Stimulated activated CD4-positive, alpha-beta T cell treated with anti-CD3 and anti-CD28 coated beads, Interleukin-1b, Interleukin-23, amount 100 ng/mL, for 1 hour (primary cell): ENCODE measurements at places on chromosomes 1 and 21.

- no peak for DNase-seq
Observed at GRCh38 chr1:15578921-15579682, 5.7 kb downstream of the AGMAT start.

DNA sequence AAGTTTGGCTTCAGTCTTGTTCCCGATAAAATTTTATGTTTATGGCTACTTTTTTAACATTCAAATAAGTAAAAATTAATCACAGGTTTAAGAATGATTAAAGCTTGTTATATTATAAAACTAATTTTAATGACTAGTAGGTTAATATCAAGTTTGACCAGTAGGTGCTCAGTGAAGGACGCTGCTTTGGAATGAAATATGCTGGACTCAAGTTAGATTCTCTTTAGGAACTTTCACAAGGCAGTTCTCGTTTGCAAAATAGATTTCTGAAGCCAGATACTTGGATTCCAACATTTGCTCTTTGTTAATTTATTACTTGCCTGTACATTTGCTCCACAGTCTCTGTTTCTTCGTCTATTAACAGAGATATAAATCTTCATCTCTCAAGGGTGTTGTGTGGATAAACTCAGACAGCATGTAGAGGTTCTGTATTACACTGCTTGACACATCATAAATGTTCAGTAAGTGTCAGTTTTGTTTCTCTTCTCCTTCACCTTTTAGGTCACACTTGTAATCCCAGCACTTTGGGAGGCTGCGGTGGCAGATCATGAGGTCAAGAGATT lies 432.8 kb upstream of the CHRM3 start:
- DNase-seq: no peak

DNA sequence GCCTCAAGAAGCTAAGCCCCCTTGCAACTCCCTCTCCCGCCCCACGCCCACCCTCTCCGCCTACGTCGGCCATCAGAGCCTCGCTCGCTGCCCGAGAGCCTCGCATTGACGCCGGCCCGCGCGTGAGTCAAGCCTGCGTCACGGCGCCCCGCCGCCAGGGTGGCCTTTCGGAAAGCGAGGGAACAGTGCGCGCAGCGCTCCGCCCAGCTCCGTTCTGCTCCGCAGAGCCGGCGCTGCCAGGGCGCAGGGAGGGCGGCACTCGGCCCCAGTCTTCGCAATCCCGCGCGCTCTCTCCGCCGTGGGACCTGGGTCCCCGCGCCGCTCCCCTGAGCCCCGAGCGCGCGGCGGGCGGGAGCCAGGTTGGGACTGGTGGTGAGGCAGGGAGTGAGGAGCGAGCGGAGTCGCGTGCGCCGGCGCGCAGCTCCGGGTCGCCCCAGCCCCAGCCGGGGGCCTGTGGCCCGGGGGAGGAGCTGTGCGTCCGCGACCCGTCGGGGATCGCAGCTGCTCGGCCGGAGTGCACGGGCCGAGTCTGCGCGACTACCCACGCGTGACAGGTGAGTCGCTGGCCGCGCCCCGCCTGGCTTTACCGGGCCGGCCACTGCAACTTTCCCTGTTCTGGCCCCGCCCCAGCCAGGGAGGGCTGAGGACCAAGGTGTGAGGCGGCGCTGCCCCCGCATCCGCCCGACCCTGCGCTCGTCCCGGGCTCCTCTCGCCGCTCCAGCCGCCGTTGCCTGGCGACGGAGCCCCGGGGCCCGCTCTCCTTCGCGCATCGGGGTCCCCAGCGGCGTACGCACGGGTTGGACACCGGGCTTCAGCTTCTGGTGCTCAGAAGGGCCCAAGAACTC lies at the start of gene SLC6A17:
Gene SLC6A17, plus strand, starts transcription at position 165 of the 845 bp plus-strand sequence. CDS start 16,436 bp downstream, outside the sequence.
- DNase-seq: no peak

DNA sequence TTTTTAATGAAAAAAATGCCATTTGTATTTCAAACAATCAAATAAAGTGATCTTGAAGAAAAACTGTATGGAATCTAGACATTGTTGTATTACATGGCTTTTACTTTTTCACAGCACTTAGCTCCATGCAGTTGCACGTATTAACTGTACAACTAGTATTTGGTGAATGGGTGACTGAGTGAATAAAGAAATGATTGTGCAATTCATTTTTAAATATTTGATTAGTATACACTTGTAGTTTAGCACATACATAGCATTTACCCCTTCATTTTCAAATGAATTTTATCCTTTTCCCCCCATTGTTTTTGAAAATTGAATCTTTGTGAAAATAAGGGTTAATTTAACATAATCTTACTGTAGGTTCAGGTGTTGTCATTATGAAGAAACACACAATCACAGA lies 54.5 kb upstream of the GPR25 start:
- no peak for DNase-seq

DNA sequence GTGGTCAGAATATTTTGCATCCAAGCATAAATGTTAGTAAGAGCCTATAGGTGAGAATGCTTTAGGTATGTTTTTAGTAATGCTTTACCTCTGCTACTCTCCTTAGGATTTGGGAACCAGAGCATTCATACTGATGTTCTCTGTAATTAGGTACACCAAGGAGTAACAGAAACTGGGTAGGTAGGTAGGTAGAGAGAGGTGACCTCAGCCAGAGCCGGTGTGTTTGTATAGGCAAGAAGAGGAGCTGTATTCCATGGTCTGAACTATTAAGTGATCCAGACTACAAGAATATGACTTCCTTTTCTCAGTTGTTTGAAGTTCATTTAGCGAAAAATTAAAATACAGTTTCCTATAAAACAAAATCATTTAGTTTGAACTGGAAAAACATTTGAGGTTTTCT lies 108.5 kb downstream of the SDCCAG8 start:
- DNase-seq: no peak

GRCh38 chr21:45154511-45155508 lies 80.4 kb downstream of the ADARB1 start:
- DNase-seq: no peak

- DNase-seq: no peak
Observed at GRCh38 chr1:99737016-99737415, 29.4 kb downstream of the FRRS1 start.

DNA sequence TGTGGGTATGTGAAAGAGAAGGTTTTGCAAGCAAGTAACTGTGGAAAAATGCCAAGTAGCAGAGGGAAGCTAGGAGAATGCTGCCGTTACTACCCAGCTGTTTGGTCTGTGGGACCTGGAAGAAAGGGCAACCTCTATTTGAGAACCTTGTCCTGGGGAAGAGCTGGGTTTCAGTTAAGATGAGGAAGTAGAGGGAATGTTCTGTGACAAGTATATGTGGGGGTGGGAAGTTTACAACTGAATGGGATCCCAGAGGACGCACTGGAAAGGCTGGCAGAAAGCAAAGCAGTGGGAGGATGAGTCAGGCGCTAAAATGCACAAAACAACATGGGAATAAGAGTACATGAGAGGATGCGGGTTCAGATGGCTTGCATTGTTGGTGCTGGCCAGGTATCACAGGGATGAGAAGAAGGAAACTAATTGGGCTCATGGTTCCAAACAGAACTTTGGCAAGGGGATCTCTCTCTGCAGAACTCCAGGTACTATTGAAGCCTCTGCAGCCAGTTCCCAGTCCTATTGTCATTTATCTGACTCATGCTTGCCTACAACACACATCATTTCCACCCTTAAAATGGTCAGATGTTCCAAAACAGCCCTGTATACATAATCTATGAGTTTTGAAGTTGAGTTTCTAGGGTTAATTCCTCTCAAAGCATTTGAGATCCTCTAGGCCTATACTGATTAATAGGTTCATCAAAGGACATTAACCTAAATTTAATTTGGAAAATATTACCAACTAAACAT lies 88.5 kb upstream of the VAV3 start:
- no peak for DNase-seq

DNA sequence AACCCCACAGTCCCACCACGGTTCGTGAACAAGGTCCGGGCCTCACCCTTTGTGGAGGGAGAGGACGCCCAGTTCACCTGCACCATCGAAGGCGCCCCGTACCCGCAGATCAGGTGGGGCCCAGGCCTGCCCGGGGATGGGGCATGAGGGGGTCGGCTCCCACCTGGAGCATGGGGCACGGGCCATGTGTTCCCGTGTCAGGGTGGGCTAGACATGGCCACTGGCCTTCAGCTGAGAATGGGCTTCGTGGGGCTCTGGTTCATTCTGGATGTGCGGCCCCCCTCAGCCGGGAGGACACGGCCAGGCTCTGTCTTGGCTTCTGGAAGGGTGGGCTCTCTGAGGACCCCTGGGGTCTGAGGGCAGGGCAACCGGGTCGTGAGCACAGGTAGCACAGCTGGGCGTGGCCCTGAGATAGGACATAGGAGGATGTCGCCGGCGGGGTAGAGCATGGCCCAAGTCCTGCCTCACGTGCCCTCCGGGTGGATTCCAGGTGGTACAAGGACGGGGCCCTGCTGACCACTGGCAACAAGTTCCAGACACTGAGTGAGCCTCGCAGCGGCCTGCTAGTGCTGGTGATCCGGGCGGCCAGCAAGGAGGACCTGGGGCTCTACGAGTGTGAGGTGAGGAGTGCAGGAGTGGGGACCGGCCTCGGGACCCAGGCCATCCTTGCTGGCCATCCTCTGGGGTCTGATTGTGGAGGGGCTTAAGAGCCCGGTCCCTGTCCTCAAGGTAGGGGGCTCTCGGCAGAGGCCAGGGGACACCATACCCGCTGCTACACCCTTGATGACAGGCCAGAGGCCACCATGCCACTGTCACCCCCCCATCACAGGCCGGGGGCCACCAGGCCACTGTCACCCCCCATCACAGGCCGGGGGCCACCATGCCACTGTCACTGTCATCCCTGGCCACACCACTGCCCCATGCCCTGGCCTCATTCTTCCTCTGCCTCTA lies 55.5 kb downstream of the TRIM11 start:
- DNase-seq: no peak

- no peak for DNase-seq
Observed at GRCh38 chr1:184150776-184151531, 99.4 kb downstream of the TSEN15 start.

GRCh38 chr1:155173478-155174323 lies at the start of gene TRIM46:
Gene TRIM46 (plus strand): TSS chr1:155173849. CDS start chr1:155173967, 118 bp downstream.
- DNase-seq: peak; percentile 32

DNA sequence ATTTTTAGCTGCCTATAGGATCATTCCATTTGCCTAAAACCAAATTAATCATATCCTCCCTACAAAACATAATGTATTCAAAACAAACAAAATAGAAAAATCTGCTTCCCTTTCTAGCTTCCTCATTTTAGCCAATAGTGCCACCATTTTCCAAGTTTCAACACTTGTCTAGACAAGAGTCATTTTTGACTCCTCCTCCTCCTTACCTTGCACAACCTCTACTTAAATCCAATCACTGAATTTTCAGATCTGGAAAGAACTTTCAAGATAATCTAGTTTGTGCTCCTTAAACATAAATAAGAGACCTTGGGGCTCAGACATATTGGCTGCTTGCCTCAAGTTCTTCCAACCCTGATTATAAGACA lies 7.4 kb downstream of the STX6 start:
- no peak for DNase-seq

DNA sequence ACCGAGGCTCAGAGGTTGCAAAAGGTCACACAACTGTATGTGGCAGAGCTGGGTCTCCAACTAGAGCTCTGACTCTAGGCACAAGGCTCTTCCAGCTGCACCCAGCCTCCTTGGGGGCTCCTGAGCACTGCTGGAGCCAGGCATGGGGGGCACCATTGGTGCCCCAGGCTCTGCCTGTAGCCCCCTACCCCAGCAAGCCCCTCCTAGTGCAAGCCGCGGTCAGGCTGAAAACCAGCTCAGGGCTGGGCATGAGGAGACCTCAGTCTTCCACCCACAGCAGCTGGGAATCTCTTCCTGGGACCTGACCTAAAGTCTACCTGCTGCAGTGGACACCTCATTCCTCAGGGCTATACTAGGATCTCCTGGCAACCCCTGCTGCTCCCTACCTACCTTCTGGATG lies 14.6 kb downstream of the TNNT2 start:
- no peak for DNase-seq

DNA sequence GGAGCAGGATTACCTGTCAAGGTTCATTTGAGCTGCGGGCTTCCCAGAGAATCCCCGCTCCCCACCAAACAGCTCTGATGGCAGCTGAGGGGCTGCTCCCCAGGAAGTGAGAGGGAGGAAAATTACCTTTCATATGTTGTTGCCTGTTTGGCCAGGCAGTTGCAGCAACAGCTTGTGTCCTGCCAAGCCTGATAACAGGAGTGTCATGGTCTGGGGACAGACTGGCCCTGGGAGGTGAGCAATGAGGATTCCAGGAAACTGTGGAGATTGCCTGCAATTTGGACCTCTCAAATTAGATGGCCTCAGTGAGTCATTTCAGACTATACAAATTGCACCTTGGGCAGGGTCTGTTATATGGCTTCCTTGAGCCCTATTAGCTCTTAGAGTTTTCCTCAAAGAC lies 189.3 kb downstream of the PTPRU start:
- no peak for DNase-seq

GRCh38 chr21:35048706-35049617 lies at the start of gene RUNX1:
Gene RUNX1 (minus strand): TSS chr21:35049302.
- DNase-seq: no peak

DNA sequence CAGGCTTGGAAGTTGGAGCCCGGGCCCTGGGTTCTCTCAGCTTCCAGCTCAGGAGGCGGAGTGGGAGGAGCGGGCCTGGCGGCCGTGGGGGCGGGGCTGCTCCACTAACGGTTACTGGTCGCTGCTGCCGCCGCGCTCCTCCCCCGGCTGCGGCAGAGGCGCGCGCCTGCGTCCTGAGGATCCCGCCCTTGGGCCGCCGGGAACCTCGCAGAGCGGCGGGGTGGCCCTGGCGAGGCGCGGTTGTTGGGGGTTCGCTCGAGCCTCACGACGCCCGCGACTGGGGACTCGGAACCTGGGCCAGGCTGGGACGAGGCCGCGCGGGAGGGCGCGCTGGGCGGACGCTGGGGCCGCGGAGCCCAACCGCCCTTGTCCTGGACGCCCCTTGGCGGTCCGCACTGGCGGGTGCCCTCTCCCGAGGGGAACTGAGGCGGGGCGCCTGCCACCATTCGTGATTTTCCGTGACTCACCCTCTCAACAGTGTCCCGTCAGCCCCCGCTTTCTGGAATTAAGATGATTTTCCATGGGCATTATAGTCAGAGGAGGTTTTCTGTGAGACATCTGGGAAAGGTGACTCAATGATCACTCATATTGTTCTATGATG lies 34.1 kb downstream of the OR2G3 start:
- DNase-seq: peak; percentile 16

- DNase-seq: no peak
Observed at GRCh38 chr1:78339490-78339889, 151.3 kb upstream of the PTGFR start.

GRCh38 chr1:95534985-95535384 lies 301.0 kb downstream of the RWDD3 start:
- no peak for DNase-seq

GRCh38 chr21:37551993-37552355 lies 185.4 kb downstream of the DYRK1A start:
- DNase-seq: no peak

DNA sequence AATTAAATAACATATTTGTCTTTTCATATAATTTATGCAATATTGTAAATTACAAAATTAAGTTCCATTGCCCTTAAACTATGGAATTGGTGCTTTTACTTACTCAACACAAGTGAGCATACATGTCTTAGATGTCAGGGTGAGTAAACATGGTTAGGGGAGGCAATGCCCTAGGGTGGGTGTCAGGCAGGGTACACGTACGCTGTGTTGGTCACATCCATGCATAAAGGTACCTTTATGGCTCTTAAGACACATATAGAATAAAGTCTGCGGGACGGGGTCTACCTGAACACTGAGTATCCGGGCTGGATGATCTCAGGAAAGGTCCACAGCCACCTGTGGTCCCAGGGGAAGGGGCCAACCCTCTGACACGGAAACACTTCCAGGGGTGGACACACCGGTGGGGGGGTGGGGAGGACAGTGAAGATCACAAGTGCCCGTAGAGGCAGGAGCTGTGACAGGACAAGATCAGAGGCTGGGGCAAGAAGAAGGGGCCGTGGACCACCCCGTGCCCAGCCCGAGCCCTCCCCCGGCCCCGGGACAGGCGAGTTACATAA lies 720 bp downstream of the LIN9 start:
- no peak for DNase-seq

GRCh38 chr1:41330588-41331545 lies 30.4 kb upstream of the FOXO6 start:
- no peak for DNase-seq
